T-helper 2 cell treated with Interferon-gamma antibody and Interleukin-4, amounts not matched to agents 5 μg/mL and 100 μg/mL, for 36 hours (primary cell): ENCODE measurements at places on chromosomes 11 and 22.
A peak's percentile ranks its signal among the peaks of the same experiment; 100 is the strongest.

- no peak for DNase-seq
These were observed 826.3 kb downstream of the DLG2 start for GRCh38 chr11:84800755-84801346.

DNA sequence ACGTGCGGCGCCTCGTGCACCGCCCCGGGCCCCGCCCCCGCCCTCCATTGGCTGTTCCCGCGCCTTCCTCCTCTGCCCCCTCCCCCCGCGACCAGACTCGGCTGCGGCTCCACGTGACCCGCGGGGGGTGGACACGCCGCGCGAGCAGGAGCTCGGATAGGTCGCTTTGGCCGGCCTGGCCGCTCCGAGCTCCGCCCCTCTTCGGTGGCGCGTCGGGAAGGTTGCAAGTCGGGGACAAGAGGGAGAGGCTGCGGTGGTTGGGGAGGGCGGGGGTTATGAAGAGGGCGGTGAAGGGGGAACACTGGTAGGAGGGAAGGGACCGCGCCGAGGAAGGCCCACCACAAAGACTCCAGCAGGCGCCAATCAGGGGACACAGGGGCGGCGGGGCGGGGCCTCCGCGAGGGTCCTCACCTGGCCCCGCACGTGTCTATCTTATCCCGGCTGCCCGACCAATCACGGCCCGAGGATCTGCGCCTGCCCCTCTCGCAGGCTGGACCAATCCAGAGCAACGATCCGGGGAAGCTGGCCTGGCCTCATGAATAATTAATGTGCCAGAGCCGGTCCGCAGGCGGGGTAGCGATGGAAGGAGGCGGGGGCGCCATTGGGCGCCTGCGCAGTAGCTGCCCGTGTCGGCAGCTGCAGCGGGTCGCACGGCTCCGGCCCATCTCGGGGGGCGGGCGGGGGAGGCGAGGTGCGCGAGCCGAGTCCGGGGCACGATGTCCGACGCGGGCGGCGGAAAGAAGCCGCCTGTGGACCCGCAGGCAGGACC is at the start of gene TEF:
TSS of gene TEF (plus strand) at position 614 of the 769 bp plus-strand sequence. CDS start at position 717, 103 bp downstream.
- DNase-seq: peak; percentile 97

- no peak for DNase-seq
These were observed 32.8 kb downstream of the MAML2 start for GRCh38 chr11:96310236-96310635.

DNA sequence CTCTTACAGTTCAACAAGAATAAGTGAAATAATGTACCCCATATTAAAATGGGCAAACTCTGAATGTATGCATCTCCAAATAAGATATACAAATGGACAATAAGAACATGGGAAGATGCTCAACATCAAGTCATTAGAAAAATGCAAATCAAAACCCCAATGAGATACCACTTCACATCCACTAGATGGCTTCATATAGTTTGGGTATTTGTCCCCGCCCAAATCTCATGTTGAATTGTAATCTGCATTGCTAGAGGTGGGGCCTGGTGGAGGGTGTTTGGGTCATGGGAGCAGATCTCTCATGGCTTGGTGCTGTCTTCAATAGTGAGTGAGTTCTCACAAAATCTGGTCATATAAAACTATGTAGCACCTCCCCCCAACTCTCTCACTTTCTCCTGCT is 5.7 kb downstream of the MPZL2 start:
- DNase-seq: no peak
